ENCODE measurements at places on chromosomes 4 and X.

- no peak for DNase-seq
Measured at GRCh38 chrX:17028356-17028755, 81.9 kb downstream of the REPS2 start.

GRCh38 chr4:108166038-108166437 is 2.7 kb downstream of the LEF1 start:
- no peak for DNase-seq

GRCh38 chr4:127558489-127559407 is 74.0 kb upstream of the INTU start:
- no peak for DNase-seq

- peak; percentile 37 for DNase-seq
Measured at GRCh38 chrX:96480081-96480480, 204.6 kb upstream of the DIAPH2 start.

DNA sequence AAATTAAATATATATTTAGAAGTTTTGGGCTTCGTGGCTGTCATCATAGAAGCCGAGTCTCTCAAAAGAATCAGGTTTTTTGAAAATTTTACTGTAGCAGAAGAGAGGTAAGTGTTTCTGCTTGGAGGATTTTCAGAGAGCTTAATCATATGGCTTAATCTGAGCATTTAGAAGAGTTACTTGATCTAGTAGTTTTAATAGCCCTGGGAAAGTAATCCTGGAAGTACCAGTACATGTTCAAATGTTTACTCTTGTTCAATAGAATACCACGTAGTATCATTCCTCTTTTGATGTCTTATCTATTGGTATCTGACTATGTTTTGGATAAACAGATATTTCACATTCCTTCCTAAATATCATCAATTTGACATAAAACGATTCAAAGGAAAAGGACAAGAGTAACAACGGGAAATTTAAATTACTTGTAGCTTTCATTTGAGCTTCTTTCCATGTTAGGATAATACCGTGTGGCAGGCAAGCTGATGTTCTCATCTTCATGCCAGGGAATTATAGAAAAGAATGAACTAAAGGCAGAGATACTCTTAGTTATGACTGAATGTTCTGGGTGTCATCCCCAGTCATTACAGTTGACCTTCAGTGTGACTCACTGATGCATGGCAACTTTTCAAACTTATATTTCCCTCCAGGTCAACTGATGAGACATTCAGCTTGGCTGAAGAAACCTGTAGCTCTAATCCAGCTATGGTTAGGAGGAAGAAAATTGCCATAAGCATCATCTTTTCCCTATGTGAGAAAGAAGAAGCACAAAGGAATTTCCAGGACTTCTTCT is 89.8 kb downstream of the FNIP2 start:
- peak; percentile 51 for DNase-seq

DNA sequence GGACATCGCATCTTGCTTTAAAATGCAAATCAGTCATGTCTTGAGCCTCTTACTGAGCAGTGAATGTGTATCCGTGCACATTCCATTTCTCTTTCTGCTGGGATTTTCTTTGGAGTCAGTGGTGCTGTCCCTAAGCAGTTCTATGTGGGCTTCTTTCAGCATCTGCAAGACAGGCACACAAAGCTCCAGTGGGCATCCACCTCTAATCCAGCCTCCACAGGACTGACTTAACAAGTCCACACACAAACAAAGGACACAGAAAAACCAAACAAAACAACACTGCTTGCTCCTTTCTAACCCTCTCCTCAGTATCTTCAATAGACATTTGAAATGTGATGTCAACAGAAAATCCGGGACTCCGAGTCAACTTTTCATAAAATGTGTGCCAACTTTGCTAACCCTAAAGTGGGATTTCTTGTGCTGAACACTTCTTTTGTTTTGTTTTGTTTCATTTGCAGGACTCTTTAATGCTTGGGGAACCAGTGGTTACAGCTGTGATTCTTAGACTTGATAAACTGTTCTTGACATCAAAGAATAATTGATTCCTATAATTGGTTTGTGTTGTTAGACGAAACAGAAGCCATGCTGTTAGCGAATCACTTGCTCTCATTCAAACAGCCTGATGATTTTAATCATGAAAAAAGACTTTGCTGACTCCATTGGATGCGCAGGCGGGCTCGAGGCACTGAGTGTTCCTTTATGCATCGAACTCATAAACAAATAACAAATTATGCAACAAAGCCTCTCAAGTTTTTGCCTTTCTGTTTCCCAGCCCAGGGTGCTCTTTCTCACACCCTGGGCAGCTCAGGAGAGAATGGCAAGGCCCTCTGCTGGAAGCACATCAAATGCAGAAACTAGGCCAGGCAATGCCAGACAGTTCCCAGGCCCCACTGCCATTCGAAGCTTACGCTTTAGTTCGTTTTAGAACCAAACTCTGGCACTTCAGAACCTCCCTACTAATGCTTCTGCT is 20.1 kb downstream of the ETNPPL start:
- DNase-seq: no peak

DNA sequence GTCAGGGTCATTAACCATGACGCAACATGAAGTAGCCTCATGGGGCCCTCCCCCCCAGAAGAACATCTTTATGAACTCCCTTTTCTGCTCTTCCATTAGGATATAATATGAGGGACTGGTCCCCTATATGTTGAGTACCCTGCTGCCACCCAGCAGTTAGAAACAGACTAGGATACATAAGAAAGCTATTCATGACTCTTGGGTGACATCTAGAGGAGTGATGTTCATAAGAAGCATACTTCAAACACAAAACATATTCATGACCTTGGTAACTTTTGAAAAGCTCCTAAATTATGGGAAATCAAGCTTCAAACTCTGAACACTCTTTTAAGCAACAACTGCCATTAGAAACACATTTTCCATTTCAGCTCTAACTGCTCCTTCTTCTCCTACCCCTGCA is 155.2 kb upstream of the SPIN4 start:
- DNase-seq: peak; percentile 66

- no peak for DNase-seq
Measured at GRCh38 chr4:19523964-19524363, 727.7 kb upstream of the SLIT2 start.

DNA sequence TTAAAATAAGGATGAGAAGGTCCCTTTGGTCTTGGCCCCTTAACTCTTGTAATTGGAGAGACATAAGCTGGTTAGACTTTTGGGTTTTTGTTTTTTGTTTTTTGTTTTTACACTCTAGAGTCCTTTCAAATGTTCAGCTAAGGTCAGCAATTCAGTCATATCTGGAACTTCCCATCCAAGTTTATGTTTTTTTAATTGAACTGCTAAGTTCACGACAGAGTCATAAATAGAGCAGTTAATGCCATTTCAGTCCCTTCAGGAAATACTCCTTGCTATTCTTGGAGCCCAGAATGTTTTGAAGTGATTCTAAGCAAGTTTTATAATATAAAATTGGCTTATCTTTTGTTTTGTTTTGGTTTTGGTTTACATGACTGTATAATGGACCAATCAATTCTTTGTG is 329.4 kb upstream of the PABPC4L start:
- DNase-seq: no peak

DNA sequence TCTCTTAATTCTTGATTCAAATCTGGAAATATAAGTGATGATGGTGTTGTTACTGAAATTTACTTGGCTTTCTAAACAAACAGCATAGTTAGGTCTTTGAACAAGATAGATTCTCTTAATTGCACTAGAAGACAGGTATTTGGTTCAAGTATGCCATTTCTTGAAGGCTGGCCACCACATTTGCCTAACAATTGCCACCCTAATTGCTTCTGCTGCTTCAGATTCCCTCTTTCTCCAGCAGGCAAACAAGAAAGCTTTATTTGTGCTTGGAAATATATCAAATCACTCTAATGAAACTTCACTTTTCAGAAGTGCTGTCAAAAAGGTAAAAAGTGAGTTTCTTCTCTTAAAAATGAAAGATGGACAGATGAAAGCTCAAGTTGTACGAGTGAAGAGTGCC is 418.6 kb downstream of the INPP4B start:
- DNase-seq: no peak

DNA sequence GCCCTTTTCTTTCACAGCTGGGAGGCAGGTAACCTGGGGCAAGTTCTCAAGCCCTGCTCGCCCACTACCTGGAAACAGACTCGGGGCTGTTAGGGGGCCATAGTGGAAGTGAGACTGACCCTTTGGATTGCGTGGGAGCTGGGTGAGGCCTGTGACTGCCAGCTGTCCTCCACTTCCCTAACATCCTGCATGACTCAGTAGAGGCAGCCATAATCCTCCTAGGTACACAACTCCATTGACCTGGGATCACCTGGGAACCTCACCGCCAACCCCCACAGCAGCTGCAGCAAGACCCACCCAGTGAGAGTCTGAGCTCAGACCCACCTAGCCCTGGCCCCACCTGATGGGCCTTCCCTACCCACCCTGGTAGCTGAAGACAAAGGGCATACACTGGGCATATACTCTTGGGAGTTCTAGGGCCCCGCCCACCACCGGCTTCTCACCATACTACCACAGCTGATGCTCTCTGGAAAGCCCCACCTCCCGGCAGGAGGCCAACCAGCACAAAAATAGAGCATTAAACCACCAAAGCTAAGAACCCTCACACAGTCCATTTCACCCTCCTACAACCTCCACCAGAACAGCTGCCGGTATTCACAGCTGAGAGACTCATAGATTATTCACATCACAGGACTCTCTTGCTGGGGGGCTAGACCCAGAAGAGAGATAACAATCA is 61.1 kb upstream of the DCTD start:
- DNase-seq: peak; percentile 67

GRCh38 chr4:42588909-42589308 is 68.0 kb downstream of the ATP8A1 start:
- DNase-seq: no peak

DNA sequence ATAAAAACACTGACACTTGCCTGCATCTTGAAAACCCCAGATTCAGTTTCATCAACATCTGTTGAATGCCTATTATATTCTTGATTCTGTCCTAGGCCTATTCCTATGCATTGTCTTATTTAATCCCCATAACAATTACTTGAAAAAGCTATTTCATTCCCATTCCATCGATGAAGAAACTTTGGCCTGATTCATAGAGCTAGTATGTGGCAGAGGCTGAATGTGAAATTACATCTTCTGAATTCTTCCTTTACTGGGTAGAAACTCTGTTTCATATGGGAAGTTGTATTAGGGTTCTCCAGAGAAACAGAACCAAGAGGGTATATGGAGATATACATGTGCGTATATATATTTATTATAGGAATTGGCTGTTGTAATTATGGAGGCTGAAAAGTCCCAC is 35.0 kb upstream of the SLC4A4 start:
- no peak for DNase-seq

GRCh38 chr4:105560421-105560848 is 8.0 kb downstream of the ARHGEF38 start:
- DNase-seq: peak; percentile 5

DNA sequence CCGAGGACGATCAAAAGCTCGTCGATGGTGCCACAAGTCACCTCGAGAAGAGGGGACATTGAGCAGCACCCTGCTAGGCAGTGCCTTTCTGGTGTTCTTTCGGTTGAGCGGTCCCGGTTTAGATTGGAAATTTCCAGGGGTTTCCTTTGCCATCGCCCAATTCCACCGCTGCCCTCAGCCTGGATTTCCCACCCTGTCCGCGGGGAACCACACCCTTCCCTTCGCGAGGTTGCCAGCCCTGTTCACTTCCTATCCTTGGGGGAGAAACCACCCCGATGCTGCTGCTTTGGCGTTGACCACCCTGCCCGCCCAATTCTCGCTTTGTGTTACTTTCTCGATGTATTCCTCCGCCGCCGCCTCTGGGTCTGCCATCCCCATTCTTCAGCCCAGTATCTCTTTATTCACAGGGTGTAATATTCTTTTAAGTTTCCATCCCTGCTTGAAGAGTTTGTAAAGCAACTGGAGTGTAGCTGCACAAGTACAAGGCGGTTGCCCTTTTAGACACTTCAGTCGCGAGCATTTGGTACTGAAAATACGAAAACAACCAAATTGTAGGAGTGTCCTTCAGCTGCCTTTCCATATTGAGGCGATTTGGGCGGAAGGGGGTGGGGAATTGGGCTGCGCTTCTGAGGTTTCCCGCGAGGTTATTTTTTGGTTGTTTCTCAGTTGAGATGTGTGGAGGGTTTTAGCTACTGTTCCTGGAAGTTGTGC is 1.1 kb downstream of the OGT start:
- peak; percentile 55 for DNase-seq

DNA sequence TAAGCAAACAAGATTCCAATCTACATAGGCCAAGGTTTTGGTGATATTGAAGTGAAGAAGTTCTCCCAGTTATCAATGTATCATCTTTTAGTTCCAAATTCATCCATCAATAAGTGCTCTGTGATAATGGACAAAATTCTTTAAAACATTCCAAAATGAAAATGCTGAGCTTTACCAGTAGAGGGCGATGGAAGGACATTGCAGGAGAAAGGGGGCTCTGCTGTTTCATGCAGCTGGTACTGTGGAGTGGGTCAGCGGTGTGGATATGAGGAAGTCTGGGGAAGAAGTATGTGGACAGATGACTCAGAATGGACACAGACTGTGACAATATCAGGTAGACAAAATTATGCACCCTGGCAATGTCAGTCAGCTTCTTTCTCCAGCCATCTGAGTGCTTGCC is 46.6 kb upstream of the HS6ST2 start:
- peak; percentile 28 for DNase-seq

DNA sequence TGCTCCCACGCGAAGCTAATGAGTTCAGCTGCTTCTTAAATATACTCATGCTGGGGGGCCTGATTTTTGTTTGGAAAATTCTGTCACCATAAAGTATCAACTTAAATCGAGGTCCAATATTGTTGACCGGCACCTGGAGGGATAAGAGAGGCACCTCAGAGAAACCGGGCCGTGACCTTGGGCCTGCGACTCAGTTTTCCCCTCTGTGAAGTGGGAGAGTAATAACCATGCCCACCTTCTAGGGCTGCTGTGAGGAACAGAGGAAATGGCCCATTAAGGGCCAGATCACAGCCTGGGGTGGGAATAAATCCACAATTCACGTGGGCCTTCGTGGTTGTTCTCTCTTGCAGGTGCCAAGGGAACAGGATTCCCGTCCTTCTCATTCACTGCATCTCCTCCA is 39.4 kb downstream of the ZBTB49 start:
- DNase-seq: no peak

- DNase-seq: no peak
Measured at GRCh38 chrX:21974011-21974385, 33.5 kb downstream of the SMS start.

- no peak for DNase-seq
Measured at GRCh38 chr4:148431401-148431800, 10.8 kb downstream of the NR3C2 start.

DNA sequence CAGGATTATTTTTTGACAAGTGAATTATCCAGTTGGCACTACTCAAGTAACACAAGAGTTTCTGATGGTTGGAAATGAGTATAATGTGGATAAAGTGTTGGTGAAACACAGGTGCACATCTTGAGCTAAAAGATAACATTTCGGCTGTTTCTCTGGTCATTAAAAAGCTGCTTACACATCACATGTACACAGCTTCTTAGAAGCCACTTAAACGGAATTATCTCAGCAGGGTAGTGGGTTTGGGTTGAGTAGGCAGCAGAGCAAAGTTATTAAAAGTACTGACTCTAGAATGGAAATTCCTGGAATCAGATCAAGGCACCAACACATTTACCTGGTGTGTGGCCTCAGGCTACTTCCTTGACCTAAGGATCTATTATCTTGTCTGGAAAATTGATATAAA is 55.4 kb upstream of the RASSF6 start:
- DNase-seq: no peak

All from choroid plexus epithelial cell (primary cell).